NCI-H1436 treated with DMSO at 0.1 percent for 48 hours (cell line): ENCODE measurements at places on chromosomes 7 and 10.

DNA sequence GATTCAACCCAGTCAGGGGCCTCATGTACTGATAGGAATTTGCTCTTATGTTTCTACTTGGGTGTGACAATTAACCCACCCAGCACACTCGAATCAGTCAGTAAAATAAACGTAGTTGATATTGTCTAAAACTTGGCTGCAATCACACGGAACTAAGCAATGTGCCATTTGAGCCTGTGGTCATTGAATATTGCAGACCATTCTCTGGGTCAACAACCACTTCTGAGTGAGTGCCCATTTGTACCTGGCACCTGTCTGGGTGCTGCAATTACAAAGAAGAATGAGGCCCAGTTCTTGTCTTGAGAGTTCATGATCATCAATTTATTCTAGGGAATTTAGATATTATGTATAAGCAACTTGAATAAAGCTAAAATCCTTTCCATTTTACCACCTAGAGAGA is 29.8 kb downstream of the NPY start:
- DNase-seq: no peak

- DNase-seq: no peak
Observed at GRCh38 chr7:6272481-6273323, at the start of gene CYTH3. CYTH3 (minus strand) TSS chr7:6272624; CDS start chr7:6272507, 117 bp downstream.

DNA sequence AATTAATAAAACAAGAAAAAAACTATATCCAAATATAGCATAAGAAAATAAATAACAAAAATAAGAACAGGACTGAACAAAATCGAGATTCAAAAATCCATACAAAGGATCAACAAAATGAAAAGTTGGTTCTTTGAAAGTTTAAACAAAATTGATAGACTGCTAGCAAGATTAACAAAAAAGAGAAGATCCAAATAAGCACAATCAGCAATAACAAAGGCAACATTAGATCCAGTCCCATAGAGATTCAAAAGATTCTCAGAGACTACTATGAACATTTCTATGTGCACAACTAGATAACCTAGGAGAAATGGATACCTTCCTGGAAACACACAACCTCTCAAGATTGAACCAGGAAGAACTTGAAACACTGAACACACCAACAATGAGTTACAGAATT is 534.6 kb downstream of the PCDH15 start:
- no peak for DNase-seq

DNA sequence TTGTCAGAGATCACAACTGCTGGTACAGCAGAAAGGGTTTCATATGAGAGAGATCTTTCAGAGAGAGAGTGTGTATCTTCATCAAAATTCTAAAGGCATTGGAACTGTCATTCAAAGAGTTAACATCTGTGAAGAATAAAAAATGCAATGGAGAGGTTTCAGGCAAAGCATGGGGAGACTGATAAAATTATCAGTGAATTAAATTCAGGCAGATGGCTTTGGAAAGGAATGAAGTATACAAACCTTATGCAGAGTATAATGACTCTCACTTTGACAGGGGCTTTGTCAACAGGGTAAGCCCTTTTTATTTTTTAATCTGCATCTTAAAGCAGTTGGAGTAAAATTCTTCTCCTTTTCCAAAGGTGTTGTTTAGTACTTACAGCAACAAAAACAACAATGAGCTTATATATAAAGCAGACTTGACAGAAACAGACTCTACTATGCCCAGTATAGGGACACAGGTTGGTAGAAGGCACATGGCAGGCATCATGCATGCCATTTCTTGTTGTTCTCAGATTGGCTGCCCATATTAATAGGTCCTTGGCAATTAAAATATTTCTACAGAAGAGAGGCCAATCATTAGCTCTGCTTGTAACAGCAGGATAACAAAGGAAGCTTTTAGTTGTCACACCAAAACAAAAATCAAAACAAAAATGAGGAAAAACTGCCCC is 54.9 kb upstream of the NXPH1 start:
- no peak for DNase-seq

DNA sequence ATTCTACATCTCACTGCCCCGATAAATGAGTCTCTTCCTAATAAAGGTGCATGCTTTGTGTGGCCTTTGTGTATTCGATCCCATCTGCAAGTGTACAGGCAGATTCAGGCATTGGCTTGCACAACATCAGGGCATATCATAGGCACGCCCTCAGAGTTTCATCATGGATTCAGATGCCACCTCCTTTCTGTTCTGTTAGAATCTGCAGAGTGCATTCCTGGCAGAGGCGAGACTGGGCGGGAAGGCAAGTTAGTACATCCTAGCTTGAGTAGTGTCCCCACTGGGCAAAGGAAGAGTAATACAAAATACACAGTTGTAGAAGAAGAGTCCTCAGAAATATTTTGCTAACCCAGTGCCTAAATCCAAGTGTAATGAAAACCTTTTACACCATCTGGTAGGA is 346.5 kb upstream of the GALNT17 start:
- DNase-seq: no peak
